ENCODE measurements at places on chromosomes 1 and 21.

DNA sequence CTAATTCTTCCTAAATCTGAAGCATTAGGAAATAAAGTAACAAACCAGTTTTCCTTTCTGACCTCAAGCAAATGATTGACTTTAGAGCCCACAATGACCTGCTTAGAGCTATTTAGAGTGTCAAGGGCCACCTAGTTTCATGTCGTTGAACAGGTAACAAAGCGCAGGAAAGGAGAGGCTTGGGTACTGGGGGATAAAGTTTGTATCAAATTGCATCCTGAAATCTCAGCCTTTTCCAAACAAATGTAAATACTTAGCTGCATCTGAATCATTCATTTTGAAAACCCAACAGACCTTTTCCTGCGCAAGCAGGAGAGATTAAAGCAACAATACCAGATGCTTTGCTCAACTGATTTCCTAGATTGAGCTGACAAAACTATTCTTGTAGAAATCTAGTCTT, 121.2 kb downstream of the NRIP1 start:
- no peak for DNase-seq

DNA sequence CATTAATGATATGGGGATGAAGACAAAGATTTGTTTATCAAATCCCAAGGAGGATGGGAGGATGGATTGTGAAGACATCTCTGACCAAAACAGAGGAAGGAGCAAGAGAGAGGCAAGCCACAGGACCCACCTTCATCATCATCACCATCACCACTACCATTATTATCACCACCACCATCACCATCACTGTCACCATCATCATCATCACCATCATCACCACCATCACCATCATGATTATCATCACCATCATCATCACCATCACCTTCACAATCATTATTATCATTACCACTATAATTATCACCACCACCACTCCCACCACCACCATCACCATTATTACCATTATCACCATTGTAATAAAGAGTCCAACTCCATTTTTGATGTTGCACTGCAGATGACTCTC, 482.5 kb downstream of the PTPRU start:
- DNase-seq, result no peak

GRCh38 chr1:176957603-176958002, 206.9 kb downstream of the ASTN1 start:
- DNase-seq, result no peak

DNA sequence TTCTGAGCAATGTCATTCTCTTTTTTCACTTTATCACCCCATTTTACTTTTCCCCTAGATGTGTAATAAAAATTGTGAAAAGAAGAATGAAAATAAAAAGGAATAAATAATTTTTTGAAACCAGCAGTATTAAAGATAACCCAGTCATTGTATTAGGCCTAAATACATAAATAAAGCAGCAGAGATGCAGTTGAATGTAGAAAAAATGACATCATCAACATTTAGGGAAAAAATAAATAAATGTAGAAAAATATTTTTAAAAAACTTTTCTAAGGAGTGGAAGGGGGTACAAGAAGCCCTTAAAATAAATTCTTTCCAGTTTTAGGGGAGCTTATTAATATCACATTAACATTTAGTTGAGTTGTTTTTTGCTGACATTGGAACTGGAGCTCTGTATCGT, 15.3 kb upstream of the ENAH start:
- DNase-seq, result no peak

GRCh38 chr1:203480525-203481084, 5.0 kb downstream of the PRELP start:
- no peak for DNase-seq

- DNase-seq, result no peak
Measured at GRCh38 chr21:34594566-34595234, 20.2 kb downstream of the RCAN1 start.

DNA sequence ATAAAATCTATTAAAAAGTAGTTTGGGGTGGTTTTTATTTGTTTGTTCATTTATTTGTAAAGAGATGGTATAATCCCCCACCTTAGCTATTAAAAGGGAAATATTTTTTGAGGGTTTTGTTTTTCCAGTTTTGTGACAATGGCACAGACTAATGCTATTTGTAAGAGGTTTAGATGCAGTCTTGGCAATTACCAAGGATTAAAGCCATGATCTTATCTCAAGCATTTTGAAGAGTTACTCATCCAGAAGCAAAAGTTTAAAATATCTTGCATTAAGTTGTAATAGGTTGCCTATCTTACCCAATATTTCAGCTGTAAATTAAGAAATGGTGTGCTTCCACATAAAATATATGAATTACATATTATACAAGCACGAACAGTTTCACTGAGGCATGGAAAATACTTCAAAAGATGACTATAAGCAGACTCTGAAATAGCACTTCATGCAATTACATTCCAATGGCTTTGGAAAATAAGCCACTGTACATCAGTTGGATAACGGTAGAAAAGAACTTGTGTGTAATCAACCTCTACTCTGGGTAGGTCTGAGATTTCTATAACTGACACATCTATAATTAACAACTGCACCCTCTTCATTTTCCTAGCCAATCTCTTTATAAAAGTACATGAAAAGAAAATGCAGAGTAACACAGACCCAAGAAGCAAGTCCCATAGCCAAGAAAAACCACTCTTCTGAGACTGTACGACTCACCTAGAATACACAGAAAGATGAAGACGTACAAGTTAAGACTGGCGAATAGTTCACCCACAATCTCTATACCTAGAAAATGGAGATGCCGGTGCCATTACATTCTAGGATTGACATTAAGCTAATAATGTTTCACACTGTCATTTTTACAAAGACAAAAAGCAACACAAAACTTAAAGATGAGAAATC, 95.2 kb downstream of the PTPN14 start:
- DNase-seq, result no peak

GRCh38 chr1:233641029-233641428, 27.1 kb downstream of the KCNK1 start:
- DNase-seq, result no peak

GRCh38 chr1:219847215-219847855, 81.0 kb downstream of the SLC30A10 start:
- no peak for DNase-seq

GRCh38 chr21:15978215-15978738, 248.5 kb downstream of the USP25 start:
- no peak for DNase-seq
